AG08395 (cell line): ENCODE measurements at places on chromosomes 4 and X.

GRCh38 chr4:10482913-10483312, 25.7 kb upstream of the ZNF518B start:
- no peak for DNase-seq

DNA sequence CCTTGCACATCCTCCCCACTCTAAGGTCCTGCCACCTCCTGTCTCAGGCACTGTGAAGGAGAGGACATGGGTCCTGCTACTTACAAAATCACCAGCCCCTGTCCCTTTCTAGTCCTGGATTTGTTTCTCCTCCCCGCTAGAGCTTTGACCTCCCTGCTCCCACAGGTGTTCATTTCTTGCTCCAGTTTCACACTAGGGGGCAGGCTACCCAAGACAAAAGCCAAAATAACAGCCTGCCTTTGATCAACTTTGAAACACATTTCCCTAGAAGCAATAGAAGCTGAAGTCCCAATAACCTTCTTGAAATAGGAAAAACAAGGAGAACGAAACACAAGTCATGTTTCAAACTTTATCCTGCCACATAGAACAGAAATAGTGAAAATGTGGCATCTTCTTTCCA, 164.4 kb downstream of the QDPR start:
- DNase-seq = peak; percentile 69

GRCh38 chr4:139672732-139673131, 7.1 kb downstream of the MGST2 start:
- no peak for DNase-seq

GRCh38 chr4:73251384-73251783, 7.2 kb downstream of the ANKRD17 start:
- DNase-seq = no peak
